ENCODE measurements at places on chromosomes 7 and 10.
A peak's percentile ranks its signal among the peaks of the same experiment; 100 is the strongest.

DNA sequence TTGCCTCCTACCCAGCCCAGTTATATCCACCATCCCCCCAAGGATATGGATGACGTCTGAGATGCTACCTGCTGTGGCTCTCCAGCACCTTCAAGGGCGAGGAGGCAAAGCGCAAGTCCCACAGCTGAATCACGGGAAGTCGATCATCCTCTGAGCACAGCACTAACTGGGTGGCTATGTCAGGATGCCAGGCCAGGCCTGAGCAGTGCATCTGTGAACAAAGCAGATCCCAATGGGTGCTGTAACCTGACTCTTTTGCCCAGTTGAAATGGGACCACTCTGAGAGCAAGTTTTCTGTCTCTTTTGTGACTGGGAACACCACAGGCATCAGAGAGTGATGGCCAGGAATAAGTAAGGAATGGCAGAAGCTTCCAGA, 12.3 kb downstream of the SEC31B start:
- DNase-seq = no peak

- no peak for DNase-seq
Observed at GRCh38 chr7:141754939-141755338, 9.0 kb upstream of the TAS2R3 start.

- no peak for DNase-seq
Observed at GRCh38 chr10:35194471-35194870, 67.8 kb downstream of the CREM start.

- peak; percentile 32 for DNase-seq
Observed at GRCh38 chr7:27661811-27662489, 733 bp downstream of the HIBADH start.

- no peak for DNase-seq
Observed at GRCh38 chr10:7956508-7956907, 98.0 kb upstream of the GATA3 start.

DNA sequence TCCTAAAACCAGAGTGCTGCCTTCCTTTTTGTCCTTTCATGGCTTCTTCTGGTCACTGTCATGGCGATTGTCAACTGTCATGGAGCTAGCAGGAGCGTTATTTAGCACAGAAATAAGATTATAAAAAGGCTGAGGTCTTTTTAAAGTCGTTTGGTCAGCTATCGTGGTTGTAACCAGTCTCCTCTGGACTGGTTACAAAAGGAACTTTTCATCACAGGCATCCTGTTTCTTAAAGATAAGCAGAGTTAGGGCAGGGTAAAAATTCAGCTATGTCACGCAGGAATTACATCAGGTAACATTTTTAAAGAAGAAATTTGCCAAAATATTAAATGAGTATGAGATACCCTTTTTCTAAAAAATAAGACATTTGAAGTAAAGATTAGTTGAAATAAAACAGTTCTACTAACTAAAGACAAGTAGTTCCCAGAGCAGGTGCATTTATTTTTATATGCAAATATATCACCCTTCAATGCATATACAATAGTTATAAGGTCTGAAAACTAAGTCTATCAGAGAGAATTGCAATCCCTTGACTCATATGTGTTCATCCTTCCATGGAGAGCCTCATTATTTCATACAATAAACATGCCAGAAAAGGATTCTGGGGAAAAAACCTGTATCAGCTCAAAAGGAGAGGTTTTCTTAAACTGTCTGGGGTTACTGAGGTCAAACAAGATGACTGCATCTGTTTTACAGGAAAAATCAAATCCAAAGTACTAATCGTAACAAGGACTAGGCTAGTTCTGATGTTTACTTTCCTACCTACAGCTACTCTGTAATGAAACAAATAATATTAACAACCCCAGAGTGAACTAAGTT, 20.9 kb downstream of the FAM24A start:
- DNase-seq = no peak

GRCh38 chr10:132478341-132479023, 59.1 kb upstream of the INPP5A start:
- DNase-seq = no peak

DNA sequence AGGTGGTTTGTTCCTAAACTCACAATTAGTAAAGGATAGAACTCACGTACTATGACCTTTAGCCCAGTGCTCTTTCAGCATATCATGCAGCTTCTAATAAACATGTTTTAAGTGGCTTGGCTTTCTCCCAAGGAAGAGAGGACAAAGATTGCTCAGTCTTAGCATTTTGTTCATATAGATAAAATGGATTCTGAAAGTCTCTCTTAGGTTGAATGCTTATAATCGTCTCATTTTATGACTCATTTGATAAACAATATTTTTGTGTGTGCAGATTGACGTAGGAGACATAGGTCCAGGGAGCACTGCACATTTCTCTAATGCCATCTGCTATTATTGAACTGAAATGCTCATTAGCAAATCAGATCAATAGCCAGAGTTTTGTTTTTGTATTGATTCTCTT, 44.8 kb downstream of the GNAT3 start:
- peak; percentile 71 for DNase-seq

- no peak for DNase-seq
Observed at GRCh38 chr10:102720775-102721301, 6.4 kb downstream of the SFXN2 start.

GRCh38 chr7:47488201-47488968, 93.5 kb downstream of the TNS3 start:
- no peak for DNase-seq

- DNase-seq = no peak
Observed at GRCh38 chr7:111919631-111920179, 286.5 kb downstream of the DOCK4 start.

GRCh38 chr7:13109201-13109600, 421.8 kb downstream of the ARL4A start:
- no peak for DNase-seq

DNA sequence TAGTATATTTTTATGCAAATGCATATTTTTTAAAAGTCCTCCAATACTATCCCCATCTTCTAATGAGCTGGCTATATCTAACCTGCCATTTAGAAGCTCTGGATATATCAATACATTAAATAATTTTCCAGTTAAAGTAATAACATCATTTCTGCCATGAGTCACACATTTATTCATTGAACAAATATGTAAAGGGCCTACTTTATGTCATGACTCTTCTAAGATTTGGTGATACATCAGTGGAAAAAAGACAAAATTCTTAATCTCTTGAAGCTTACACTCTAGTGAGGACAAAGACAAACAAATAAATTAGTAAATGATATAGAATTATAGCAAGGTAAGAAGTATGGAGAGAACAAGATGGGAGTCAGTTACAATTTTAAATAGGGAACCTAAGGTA, 716.8 kb upstream of the LRRTM3 start:
- DNase-seq = no peak

DNA sequence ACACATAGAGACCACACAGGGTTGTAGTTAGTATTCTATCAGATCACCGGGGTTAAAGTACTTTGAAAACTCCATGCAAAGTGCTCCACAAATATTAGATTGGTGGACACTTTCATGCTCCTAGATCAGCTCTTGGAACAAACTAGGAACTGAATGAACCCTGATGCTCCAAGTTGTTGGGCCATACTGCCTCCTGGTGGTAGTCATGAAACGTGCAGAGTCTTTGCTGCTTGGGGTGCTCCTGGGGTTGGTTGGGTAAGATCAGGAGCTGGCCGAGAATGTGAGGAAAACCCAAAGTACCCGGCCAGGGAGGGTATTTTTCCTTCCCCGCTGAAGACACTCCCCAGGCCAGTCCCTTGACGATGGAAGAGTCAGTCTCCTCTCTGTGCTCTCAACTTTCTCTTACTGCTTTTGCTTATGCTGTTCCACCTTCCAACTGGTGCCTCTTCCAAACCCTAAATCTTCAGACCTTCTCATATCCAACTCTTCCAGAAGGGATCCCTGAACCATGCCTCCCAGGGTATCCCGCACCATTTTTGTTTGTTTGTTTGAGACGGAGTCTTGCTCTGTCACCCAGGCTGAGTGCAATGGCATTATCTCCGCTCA, 918 bp upstream of the RPEL1 start:
- DNase-seq = peak; percentile 4

DNA sequence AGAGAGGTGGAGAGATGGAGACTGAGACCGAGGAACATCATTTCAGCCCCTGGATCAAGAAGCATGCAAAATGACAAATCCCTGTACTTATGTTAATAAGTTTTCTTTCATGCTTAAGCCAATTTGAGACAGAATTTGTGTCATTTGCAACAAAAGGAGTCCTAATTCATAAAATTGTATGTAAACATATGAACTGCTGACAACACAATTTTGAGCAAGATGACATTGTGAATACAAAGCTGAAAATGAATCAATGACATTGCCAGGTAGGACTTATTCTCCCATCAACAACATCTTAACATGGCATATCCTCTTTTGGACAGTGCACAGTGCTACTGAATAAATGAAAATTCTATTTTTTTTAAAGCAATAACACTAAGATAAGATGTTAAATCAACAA, 264.0 kb downstream of the WDR11 start:
- DNase-seq = no peak

GRCh38 chr7:121273467-121274167, 55.2 kb upstream of the WNT16 start:
- DNase-seq = no peak

DNA sequence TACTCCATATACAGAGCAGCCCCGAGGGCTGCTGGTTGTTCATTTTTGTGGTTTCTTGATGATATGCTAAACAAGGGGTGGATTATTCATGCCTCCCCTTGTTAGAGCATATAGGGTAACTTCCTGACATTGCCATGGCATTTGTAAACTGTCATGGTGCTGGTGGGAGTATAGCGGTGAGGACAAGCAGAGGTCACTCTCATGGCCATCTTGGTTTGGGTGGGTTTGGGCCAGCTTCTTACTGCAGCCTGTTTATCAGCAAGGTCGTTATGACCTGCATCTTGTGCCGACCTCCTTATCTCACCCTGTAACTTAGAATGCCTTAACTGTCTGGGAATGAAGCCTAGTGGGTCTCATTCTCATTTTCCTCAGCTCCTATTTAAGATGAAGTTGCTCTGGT, 31.3 kb downstream of the GNAT3 start:
- DNase-seq = no peak

DNA sequence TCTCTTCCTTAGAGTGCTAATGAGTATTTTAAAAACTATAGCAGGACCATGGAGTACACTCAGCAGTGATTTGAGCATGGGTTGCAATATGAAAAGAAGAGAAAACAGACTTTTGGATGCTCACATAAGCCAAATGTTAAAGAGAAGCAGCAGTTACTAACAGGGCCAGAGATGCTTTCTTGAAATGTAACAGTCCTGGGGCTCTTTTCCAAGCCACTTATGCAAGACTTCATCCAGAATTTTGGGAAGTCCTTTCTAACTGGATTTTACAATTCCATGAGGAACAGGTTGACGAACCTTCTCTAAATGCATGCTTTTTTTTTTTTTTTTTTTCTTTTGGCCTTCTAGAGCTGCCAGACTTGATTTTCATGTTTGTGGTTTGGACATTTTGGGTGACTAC, 282.0 kb downstream of the SEC23IP start:
- no peak for DNase-seq

GRCh38 chr10:125843603-125844329, 20.4 kb downstream of the BCCIP start:
- no peak for DNase-seq

GRCh38 chr7:28986765-28987110, 28.6 kb upstream of the TRIL start:
- no peak for DNase-seq

- DNase-seq = peak; percentile 54
Observed at GRCh38 chr7:67019562-67020390, 23.1 kb downstream of the TYW1 start.

- peak; percentile 20 for DNase-seq
Observed at GRCh38 chr10:30813872-30814481, 184.4 kb upstream of the LYZL2 start.

DNA sequence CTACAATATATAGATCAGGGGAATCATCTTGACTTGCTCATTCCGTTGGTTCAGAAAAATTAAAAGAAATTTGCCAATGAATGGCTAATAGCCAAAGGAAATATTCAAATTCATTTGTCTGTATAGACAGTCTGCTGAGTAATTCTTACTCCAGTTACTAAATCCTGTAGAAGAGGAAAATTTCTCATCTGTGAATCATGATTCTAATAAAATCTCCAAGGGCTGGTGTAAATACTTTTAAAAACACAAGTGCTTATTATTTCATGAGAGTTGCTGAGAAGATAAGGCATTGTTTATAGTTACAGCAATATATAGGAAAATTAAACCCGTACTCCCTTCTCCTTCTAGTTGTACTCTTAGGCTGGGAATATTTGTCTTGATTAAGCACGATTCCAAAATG, 53.0 kb downstream of the WNT2 start:
- no peak for DNase-seq

- DNase-seq = no peak
Observed at GRCh38 chr10:1779796-1780195, 42.5 kb upstream of the ADARB2 start.

DNA sequence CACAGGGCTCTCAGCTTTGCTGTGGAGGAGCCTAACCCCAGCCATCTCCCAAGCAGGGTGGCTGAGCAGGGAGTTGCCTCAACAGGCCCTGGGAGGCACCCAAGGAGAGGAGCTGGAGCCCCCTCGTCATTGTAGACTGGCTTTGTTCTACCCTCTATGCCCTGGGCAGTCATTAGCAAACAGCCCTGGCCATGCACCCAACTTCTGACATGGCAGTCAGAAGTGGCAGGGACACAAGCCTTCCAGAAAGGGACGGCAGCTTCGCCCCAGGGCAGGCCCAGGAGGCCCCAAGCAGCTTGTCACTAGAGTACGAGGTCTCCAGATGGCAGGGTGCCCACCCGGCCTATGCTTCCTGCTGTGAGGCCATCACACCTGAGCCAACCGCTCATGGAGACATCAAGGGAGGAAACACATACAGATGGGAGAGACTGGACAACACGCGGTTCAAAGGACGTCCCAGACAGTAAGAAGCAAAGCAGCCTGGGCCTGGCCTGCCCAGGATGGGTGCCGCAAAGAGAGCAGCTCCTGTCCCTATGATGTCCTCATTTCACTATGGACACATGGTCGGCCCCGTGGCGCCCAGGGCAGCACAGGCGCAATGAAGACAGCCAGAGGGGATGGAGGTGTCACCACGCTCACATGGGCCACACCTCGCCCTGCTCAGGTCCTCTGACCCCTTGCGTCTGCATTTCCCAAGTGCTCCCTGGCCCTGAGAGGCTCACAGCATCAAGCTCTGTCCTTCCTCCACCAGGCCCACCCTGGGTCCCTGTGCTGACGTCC, 190.9 kb upstream of the CXCL12 start:
- no peak for DNase-seq

DNA sequence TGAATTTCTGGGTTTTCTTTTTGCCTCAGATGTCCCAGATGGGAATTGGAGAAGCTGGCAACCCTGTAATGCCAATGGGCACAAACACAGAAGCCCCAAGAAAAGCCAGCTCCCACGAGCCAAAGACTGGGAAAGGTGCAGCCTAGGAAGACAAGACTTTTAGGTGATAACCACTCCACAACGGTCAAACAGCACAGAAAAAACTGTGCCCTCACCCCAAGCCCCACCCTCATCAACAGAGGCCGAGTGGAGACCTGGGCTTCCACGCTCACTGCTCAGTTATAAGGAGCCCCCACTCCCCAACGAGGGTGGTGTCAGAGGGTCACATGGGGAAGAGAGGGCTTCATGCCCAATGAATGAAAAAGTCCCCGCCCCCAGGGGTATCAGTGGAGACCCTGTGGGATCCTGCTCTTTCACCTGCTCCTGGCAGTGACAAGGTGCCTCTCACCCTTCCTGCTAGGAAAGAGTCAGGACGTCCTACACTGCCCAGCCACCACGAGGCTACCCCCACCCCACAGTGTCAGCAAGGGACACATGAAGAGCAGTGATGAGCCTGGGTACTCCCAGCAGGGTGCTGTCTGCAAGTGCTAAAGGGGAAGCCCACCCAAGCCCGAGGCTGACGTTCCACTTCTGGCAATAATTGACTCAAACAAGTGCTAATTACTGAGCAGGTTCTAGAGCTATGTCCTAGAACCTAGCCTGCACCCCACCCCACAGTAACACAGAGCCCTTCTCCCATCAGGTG, 8.3 kb downstream of the TMEM273 start:
- no peak for DNase-seq

GRCh38 chr7:110827287-110827855, 263.6 kb upstream of the LRRN3 start:
- no peak for DNase-seq
